CD4-positive, alpha-beta T cell treated with Interleukin-2 at 100 ng/mL for 4 hours (primary cell): ENCODE measurements at places on chromosomes 16 and 17.
A peak's percentile ranks its signal among the peaks of the same experiment; 100 is the strongest.

GRCh38 chr16:55480228-55480655 lies 1.2 kb downstream of the MMP2 start:
- DNase-seq, result no peak

DNA sequence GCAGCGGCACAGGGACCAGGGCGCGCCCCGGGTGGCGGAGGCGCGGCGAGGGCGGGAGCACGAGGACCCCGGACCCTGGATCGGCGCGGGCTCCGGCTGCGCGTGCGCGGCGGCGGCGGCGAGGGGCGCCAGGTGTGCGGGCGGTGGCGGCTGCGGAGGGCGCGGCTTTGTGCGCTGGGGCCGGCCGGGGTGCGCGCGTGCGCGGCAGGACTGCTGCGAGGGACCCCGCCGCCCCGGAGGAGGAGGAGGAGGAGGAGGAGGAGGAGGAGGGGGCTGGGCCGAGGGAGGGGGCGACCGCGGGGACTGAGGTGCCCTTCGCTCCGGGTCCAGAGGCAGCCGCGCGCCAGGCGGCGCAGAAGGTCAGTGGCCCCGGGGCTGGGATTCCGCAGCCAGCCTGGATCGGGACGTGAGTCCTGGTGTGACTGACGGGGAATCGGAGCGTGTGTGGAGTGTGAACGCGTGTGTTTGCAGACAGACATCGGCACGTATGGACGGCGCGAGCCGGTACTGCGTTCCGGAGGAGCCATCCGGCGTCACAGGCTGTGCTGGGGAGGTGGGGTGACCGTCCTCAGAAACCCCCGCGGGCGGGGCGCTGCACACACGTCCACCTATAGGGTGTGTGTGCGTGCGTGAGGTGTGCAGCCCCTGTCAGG lies 19.5 kb upstream of the RAP1GAP2 start:
- no peak for DNase-seq

DNA sequence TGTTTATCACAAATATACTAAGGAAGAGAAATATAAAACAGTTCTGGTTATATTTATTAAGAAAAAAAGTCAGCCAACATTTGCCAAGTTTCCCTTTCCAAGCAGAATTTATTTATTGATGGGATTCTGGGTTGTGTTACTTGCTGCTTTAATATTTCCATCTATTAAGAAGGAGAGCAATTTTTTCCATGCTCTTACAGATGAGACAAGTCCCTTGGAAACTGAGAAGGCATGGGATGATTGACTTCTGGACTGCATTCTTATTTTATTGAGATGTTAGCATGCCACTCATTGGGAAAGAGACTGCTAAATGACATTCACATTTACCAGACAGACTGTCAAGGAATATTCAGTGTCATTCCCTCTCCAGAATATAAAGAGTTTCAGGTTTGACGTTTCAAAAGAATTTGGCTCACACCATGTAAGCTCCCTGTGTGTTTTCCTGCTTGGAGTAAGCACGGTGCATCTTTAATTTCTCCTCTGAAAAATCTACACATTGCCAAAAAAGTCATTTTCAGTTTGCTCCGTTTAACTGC lies 1565.2 kb upstream of the GOT2 start:
- DNase-seq, result no peak

DNA sequence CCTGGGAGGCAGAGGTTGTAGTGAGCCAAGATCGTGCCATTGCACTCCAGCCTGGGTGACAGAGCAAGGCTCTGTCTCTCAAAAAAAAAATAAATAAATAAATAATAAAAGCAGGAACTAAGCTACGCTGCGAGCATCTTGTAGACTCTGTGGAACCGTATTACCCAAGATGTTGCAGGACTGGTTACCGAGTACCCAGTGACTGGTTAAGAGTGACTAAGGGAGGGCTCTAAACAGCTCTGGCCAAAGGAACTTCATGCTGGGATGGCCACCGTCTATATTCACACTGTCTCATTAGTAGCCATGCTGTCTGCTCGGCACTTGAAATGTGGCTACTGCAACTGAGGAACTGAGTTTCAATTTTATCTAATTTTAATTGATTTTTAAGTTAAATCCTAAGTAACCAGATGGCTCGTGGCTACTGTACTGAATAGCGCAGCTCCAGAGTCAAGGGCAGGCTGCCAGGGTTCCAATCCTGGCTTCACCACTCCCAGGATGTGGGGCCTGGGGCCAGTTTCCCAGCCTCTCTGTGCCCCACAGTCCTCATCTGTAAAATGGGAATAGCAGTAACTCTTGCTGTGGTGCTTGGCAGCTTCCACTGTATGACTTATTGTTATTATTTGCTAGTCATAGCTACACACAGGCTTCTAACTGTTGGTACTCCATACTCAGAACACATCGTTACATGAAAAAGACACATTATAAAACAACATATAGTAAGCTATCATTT lies 3.0 kb downstream of the NTAN1 start:
- no peak for DNase-seq

- DNase-seq, result peak; percentile 31
These were observed 986 bp downstream of the HAPSTR1 start for GRCh38 chr16:9092282-9092977.

- DNase-seq, result no peak
These were observed 9.2 kb downstream of the CA5A start for GRCh38 chr16:87927195-87927562.

DNA sequence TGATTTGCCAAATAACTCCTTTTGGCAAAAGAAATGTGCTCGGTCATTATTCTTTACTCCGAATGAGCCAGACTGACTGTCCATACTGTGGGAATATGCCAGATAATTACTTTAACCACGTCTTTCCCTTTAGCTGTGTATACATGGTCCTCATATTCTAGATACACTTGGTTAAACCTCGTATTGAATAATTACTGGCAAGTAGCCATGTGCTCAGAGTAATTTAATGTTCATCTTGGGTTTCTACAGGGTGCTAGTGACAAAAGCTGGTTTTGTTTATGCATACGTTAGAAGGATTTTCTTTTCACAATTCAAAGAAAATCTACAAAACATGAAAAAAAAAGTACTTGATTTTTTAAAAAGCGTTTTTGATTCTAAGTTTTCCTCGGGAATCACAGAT lies 540.3 kb downstream of the KCNJ2 start:
- no peak for DNase-seq

GRCh38 chr16:88432753-88433152 lies 20.3 kb upstream of the ZFPM1 start:
- DNase-seq, result no peak

- no peak for DNase-seq
These were observed 5.8 kb downstream of the PIPOX start for GRCh38 chr17:29048440-29049368.

- no peak for DNase-seq
These were observed 12.5 kb downstream of the ZSCAN32 start for GRCh38 chr16:3388325-3388724.

- peak; percentile 17 for DNase-seq
These were observed 1.6 kb downstream of the CA4 start for GRCh38 chr17:60151355-60151754.

GRCh38 chr17:80822021-80822699 lies 169.5 kb upstream of the CHMP6 start:
- DNase-seq, result no peak

GRCh38 chr16:67242138-67242730 lies 5.0 kb downstream of the FHOD1 start:
- DNase-seq, result no peak

DNA sequence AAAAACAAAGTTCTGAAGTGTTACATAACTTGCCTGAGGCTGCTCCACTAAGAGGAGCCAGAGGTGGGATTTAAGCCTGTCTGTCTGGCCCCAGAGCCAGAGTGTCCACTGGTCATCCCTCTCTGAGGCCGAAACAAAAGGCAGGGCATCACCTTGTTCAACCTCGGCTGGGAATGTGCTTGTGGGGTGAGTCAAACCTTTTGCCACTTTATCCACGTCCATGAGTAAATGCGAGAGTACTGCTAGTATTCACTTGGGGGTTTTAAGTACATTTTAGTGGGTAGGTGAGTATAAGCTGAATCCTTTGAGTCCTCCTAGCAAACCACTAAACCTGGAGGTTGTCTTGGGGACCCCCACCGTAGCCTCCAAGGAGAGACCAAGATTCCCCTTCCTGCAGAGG lies 103.5 kb downstream of the STX8 start:
- no peak for DNase-seq

- no peak for DNase-seq
These were observed 8.7 kb upstream of the SLC25A39 start for GRCh38 chr17:44333371-44333770.

GRCh38 chr16:27690608-27691007 lies 140.7 kb downstream of the KATNIP start:
- DNase-seq, result no peak

- peak; percentile 38 for DNase-seq
These were observed 54.3 kb upstream of the SREBF1 start for GRCh38 chr17:17890773-17891759.

GRCh38 chr17:60817192-60817591 lies 139.5 kb downstream of the BCAS3 start:
- DNase-seq, result no peak

DNA sequence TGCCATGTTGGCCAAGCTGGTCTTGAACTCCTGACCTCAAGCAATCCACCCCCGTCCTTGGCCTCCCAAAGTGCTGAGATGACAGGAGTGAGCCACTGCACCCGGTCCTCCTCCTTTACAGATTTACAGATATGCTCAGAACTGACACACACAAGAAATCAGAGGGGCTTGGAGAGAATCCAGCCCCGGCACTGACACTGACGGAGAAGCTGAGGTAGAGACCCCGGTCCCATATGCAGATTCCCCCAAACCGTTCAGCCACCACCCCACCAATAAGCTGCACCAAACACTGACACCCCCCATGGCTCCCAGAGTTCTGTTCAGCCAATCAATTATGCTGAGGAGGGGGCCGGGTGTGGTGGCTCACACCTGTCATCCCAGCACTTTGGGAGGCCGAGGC lies 141.1 kb upstream of the RPH3AL start:
- no peak for DNase-seq

DNA sequence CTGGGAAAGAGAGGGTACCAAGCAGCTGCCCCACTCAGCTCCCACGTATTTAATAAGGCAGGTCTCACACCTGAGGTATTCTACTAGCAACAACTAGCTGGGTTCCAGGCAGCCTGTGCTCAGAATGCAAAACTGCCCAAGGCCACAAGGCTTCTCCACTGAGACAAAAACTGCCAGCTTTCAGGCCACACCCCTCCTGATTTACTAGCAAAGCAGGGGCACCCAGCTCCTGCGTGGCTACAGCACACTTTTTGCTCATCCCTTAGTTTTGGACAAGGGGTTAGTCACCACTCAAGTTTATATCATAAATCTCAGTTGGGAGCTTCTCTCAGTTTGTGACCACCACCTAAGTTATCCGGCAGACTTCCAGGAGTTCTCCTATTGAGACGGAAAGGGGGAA lies 494.6 kb downstream of the CDH11 start:
- no peak for DNase-seq

GRCh38 chr17:32261417-32261736 lies 4.3 kb upstream of the RHBDL3 start:
- no peak for DNase-seq

DNA sequence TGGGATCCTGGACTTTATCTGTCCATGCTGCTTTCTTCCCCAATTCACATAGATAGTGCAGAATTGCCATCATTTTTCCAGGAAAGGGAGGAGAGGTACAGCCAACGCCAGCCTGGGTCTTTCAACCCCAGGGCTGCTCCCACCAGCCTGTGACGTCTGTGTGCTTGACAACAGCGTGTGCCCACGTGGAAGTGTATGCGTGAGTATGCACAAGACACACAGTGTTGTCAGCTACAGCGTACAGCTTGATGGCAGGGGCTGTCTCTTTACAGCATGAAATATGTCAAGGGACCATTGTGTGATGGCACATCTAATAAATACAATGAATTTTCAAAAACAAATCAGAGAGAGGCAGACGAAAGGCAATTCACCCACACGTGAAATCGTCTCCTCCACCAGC lies 62.3 kb downstream of the GSG1L start:
- no peak for DNase-seq

- DNase-seq, result no peak
These were observed 551.2 kb upstream of the CA10 start for GRCh38 chr17:52709724-52710123.

DNA sequence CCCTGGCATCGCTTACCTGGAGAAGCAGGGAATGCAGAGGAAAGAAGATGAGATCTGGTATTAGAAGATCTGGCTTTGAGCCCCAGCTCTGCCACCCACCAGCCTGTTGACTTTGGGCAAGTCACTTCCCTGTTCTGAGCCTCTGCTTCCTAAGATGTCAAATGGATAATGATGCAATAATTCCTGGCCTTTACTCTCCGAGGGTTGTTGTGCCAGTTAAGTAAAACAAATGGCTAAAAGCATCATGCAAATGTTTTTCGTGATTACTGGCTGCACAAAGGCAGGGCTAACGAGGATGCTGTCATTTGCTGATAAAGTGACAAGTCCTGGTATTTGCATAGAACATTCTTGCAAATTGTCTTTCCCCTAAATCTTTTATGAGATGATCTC lies 1.3 kb upstream of the ZNF821 start:
- DNase-seq, result no peak

GRCh38 chr17:64505340-64506200 lies 519 bp downstream of the DDX5 start:
- peak; percentile 94 for DNase-seq

DNA sequence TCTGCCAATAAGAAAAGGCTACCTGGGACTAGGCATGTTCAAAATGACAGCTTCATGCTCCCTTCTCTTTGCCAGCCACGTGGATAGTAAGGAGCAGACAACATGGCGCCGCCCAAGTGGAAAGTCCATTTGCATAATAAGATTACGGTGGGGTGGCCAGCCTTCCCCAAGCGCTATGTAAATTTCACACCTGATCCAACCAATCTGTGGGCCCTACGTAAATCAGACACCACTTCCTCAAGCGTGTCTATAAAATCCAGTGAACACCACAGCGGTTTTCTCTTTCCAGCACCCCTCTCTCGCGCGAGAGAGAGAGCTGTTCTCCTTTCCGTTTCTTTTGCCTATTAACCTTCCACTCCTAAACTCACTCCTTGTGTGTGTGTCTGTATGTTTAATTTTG lies 140.3 kb upstream of the ERCC4 start:
- no peak for DNase-seq

- DNase-seq, result no peak
These were observed 2284.7 kb downstream of the TP53TG3F start for GRCh38 chr16:35744084-35744483.

DNA sequence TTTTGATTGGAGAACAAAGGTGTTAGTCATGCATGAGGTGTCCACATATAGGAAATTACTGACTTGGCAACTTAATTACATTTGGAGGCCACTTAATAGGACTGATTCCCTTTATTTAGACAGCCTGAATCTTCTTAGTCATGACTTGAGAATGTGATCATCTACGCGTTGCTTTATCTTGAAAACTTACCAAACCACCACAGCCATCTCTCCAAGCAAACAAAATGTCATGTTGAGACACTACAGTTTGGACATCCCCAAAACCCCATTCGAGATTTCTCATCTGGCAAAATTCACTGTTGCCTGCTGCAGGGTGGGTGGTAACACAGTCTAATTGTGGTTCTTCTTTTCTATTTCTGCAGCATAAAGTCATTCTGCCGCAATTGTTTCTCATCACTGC lies 176.5 kb upstream of the CDH5 start:
- no peak for DNase-seq

DNA sequence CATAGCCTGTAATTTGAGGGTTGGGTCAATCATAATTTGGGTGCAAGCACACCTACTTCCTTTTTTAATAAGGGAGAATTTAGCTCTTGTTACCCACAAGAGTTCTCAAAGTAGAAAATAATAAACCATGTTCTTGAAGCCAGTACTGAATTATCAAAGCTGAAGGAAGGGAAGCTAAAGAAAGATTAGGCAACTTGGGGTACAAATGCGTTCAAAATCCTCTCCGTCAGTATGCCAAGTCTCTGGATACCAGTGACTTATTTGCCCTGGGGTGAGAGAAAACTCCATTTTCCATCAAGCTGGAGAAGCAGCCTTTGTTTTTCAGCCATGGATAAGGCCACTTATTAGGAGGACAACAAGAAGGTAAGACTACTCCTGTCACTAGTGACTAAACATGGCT lies 23.5 kb upstream of the DHRS13 start:
- DNase-seq, result no peak
